GM23248 (cell line): ENCODE measurements at places on chromosomes 16 and 17. TPM values are rescaled to one million over a fixed set of nuclear protein-coding genes. Genes with fewer than 3 reads are reported as not detected.

- DNase-seq: peak; percentile 25
Measured at GRCh38 chr16:81321039-81321438, 6.3 kb downstream of the GAN start.

DNA sequence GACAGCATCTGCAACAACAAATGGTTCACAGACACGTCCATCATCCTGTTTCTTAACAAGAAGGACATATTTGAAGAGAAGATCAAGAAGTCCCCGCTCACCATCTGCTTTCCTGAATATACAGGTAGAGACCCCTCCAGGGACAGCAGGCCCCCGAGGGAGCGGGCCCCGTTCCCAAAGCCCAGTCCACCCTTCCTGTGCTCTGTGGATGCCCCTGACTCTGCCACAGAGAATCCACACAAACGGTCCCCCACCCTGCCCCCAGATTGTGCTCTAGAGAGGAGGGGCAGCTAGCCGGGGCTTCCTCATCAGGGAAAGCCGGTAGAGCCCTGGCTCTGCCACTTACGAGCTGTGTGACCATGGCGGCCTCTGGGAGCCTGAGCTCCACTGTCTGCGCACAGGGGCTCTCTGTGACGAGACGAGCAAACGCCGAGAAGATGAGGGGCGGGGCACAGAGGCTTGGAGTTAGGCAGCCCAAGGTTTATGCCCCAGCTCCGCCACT is 84.4 kb downstream of the AMFR start:
- DNase-seq: no peak

- no peak for DNase-seq
Measured at GRCh38 chr16:89759746-89760340, 38.5 kb downstream of the ZNF276 start.

DNA sequence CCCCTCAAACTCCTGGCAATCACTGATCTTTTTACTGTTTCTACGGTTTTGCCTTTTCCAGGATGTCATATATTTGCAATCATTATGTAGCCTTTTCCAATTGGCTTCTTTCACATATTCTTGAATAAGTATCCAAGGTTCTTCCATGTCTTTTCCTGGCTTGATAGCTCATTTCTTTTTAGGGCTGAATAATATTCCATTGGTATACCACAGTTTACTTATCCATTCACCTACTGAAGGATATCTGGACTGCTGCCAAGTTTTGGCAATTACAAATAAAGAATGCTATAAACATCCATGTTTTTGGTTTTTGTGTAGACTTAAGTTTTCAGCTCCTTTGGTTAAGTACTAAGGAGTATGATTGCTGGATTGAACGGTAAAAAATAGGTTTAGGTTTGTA is 16.0 kb downstream of the GPATCH8 start:
- no peak for DNase-seq

DNA sequence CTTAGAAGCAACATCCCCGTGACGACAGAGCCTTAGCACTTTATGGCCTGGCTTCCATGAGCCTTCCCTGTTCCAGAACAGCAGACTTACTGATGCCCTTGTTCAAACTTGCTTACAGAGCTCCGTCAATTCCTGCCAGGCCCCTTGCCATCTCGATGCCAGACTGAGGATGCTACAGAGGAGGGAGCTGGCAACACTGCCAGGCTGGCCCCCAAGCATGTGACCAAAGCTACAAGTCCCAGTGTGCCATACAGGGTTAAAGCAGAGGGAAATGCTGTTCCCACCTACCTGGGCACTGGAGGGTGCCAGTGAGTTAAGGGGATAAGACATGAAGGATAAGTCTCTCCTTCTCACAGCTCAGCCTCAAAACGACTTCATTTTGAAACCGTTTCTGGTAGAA is 33.5 kb upstream of the SREBF1 start:
- DNase-seq: no peak

GRCh38 chr16:82236415-82236814 is 66.4 kb upstream of the MPHOSPH6 start:
- no peak for DNase-seq

GRCh38 chr17:4460661-4461060 is 26.9 kb downstream of the SPNS3 start:
- no peak for DNase-seq

- no peak for DNase-seq
Measured at GRCh38 chr17:79255926-79256585, 181.4 kb downstream of the ENGASE start.

DNA sequence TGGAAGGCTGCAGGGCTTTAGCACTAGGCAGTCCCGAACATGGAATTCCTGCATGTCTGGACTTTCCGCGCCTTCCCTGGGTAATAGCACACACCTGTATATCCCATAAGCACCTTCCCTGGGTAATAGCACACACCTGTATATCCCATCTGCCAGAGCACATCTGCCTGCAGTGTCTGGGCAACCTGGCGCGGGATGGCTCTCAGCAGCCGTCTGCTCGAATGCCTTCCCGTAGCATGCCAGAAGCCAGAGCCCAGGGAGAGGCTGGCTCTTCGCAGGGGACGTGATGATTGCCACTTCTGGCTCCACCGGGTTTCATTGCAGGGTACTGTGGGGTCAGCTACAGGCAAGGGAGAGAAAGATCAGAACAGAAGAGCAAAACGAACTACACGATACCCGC is 21.3 kb downstream of the MBTPS1 start:
- DNase-seq: no peak

The PSMD7 gene
- polyA plus RNA-seq: 155 and 160 TPM in 2 replicates

The VMP1 gene
- polyA plus RNA-seq: 120 and 134 TPM in 2 replicates
